ENCODE measurements at places on chromosomes 1 and 21.

GRCh38 chr1:56080123-56080522 lies 499.2 kb downstream of the PLPP3 start:
- DNase-seq = no peak

- DNase-seq = no peak
Measured at GRCh38 chr1:108708691-108709660, 3.7 kb upstream of the FNDC7 start.

DNA sequence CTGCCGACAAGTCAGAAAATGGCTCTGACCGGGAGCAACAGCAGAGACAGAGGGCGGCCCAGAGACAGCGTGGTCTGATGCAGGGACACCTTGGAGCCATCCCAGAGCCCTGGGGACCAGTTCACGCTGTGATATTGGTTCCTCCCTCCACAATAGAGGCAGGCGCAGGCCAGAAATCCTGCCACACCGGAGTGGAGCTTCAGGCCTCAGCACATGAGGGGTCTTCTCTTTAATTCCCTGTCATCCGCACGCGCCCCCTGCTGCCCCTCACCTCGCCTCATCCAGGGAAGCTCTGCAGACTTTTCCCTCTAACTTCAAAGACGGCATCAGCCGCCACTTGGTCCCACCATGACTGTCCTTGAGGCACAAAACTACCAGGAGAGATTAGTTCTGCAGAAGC lies 75.5 kb upstream of the ANGPTL1 start:
- DNase-seq = no peak

GRCh38 chr1:216535059-216535458 lies 111.8 kb upstream of the USH2A start:
- DNase-seq = no peak

- no peak for DNase-seq
Measured at GRCh38 chr21:42486531-42486930, 9.5 kb downstream of the RSPH1 start.

DNA sequence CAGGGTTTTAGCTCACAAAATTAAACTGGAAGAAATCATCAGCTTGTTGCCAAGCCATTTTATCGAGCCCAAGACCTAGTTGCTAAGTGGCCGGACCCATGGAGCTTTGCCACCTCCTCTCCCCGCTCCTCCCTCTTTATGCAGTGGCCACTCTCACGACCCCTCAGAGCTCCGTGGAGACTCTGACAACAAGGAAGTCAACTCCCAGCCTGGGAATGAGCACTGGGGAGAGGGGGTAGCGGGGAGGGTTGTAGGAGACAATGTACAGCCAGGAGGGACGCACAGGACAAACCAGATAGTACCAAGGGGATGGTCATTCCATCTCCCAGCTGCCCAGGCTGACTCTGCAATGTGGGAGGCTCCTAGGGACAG lies 250.9 kb downstream of the SIPA1L2 start:
- DNase-seq = no peak

DNA sequence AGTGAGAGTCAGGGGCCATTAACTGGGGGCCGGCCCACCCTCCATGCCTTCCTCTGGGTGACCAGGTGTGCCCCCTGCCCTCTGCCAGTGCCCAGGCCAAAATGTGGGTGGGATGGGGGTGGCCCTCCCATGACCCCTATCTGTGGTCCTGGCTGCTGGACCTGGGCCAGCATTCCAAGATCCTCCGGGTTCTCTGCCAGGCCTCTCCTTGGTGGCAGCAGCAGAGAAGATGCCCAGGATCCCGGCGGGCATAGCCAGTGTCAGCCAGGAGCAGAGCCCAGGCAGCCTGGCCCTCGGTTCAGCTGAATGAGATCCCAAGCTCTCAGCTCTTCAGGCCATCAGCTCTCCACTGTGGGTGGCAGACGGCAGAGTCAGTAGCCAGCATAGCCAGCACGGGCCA lies 31.3 kb upstream of the ACTRT2 start:
- no peak for DNase-seq

DNA sequence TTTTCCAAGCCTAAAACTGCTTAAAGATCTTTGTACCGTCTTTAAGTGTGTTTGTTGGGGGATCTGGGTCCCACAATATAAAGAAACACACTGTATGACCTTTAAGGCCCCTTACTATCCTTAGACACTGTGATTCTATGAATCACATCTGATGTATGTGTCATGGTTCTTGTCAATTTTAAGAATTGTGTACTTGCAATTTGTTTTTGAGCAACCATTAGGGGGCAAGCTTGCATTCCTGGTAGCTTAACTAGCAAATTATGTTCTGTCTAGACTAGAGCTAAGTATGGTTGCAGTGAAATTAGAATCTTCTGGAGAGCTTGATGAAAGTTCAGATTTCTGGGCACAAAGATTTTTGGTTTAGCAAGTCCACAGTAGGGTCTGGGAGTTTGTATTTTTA lies 219.5 kb downstream of the TPR start:
- DNase-seq = peak; percentile 55

DNA sequence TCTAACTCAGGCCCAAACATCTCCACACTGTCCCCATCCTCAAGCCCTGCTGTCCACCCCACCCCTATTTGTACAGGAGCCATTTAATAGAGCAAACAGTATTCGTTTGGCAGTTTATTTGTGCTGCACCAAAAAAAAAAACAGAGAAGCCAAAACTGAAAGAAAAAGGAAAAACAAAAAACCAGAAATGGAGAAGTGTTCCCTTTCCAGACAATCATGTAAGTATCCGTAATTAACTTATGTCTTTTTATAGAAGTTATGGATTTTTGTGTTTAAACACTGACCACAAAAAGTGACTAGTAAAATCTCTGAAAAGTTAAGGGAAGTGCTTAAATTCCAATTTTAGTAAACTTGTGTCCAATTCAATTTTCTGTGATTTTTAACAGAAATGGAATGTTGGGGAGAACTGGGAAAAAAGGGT lies 40.4 kb upstream of the ZBTB18 start:
- DNase-seq = no peak

DNA sequence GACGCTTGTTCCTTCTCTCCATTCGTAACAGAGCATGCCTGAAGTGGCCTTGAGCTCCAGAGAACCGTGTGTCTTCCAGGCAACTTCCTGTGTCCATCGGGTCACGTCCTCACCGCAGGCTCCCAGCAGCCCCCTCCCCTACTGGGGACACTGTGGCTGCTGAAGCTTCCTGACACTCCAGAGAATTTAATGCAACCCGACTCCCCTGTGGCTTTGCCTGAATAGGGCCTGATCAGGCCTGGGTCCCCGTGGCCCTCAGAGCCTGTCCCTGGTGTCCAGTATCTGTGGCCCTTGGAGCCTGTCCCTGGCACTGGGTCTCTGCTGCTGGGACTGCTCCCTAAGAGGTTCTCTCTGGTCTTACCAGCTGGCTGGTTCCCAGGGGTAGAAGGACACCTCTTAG lies 219.7 kb upstream of the VAMP3 start:
- no peak for DNase-seq

DNA sequence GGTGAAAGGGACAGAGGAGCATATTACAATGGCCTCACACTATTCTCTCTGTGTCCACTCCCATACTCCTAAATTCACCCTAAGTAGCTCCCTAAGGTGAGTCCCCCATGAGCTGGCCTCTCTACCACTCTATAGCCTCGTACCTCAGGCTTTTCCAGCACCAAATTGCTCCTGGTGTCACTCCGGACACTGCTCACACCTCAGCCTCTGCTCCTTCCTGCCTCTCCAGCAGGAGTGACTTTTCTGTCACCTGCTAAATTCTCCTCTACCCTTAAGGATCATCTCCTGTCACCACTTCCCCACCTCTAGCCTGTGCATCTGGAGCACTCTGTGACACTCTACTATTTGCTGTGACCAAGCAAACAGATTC lies 65.8 kb upstream of the CAMK1G start:
- no peak for DNase-seq

DNA sequence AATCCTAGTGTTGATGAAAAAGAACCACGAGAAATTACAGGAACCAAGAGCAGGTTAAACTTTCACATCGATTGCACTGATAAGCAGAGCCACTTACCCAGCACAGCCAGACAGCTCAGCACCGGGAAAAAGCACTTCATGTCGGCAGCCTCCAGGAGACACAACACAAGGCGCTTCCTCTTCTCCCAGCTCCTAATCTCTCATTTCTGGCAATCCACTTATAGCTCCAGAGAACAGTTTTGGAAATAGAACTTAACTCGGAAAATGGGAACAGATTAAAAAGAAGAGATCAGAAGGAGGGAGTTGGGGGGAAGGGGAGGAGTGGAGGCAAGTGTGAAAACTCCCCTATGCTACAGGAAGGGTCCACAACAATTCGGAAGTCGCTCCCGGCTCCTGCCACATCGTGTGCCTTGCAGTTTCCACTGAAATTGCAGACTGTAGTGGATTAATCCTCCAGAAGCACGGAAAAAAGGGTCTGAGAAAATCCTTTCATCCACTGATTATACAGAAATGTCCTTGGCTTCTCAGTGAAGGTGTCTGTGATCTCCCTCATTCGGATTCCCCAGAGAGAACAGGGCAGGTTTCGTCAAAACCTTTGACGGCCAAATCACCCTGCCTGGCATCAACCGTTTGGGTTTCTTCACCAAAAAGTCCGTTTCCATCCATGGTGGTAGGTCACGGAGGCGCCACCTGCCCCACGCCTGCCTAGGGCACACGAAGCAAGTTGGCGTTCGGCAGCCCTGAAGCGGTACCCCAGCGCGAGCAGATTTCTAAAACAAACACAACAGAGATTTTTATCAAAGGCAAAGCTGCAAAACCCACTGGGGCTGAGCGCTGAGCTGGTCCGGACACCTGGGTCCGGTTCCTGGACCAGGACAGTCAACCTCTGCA lies 1.1 kb downstream of the IGSF3 start:
- DNase-seq = no peak

- DNase-seq = no peak
Measured at GRCh38 chr1:109906839-109907180, 3.8 kb upstream of the CSF1 start.

- DNase-seq = no peak
Measured at GRCh38 chr1:78408192-78408591, 82.6 kb upstream of the PTGFR start.

- DNase-seq = no peak
Measured at GRCh38 chr21:42981214-42981523, 6.8 kb downstream of the PKNOX1 start.

- DNase-seq = peak; percentile 91
Measured at GRCh38 chr1:58618303-58618702, 41.3 kb upstream of the TACSTD2 start.

GRCh38 chr21:37862536-37862935 lies 53.7 kb downstream of the KCNJ6 start:
- DNase-seq = no peak

DNA sequence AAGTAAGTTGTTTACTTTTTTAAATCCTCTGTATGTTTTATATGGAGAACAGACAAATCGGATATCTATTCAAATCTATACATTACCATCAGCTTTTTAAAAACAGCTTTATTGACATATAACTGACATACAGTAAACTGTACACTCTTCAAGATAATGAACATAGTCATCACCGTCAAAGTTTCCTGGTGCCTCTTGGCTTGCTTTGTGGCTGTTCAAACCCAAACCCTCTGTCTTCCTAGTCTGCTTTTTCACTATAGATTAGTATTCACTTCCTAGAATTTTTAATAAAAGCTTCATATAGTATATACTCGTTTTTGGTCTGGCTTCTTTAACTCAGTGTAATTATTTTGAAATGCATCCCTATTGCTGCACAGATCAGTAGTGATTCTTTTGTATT lies 56.4 kb upstream of the TPTE start:
- DNase-seq = no peak

DNA sequence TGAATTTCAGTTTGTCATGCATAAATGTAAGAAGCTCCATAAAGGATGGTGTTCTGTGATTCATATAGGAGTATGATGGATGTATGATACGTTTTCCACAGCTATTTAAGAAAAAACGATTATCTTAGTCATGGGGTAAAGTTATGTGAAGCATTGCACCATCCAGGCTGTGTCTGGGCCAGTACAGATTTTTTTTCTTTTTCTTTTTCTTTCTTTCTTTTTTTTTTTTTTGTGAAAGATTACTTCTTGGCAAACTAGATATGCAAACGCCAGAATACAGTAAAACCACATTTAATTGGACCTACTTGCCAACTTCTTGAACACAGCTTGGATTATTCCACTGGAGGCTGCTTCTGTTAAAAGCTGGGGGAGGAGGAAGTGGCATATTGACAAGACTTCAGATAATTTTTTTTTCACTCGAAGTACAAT lies 14.9 kb downstream of the ZBTB18 start:
- DNase-seq = no peak

DNA sequence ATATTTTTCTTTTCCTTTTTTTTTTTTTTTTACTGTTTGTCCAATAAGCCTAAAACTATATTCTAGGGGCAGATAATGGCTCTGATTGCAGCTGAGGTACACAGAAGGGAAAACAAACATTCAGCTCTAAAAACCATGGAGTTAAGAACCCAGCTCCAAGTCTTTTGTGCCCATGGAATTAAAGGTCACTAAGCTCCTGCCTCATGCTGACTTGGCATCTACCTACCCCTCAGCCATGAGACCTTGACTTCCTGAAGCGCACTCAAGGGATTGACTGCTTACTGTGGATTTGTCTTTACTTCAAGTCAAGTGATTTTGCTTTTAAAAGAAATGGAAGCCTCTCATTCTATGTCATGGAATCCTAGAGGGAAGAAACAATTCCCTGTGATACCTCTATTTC lies 192.3 kb downstream of the AMY1C start:
- no peak for DNase-seq

DNA sequence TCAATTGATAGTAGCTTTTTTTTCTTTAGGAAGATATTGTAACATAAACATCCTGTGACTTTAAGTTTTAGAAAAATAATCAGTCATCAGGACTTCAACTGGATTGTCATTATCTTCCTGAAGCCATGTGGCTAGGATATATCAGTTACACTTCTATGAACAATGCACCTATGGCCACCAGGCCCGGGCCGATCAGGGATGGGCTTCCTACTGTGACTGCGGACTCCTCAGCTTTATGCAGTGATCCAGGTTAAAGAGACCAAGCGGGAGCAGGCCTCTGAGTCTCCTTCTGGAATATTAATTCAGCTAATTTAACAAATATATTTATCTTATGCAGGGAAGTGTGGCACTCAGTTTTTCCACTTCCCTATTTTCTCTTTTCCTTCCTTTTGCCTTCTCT lies 200.6 kb downstream of the ADGRL2 start:
- DNase-seq = no peak

GRCh38 chr1:15288173-15288926 lies 41.3 kb downstream of the FHAD1 start:
- no peak for DNase-seq

GRCh38 chr1:210464519-210465039 lies 135.9 kb downstream of the HHAT start:
- no peak for DNase-seq

GRCh38 chr21:42722808-42723473 lies 69.5 kb downstream of the PDE9A start:
- no peak for DNase-seq

GRCh38 chr1:232593717-232594502 lies 36.0 kb downstream of the SIPA1L2 start:
- no peak for DNase-seq

GRCh38 chr1:183435497-183435896 lies 17.3 kb upstream of the NMNAT2 start:
- DNase-seq = no peak

Measured in non-pigmented ciliary epithelial cell (primary cell).